ENCODE measurements at places on chromosomes 2 and 18.
A peak's percentile ranks its signal among the peaks of the same experiment; 100 is the strongest.

GRCh38 chr2:201956361-201956760 is 77.3 kb upstream of the FZD7 start:
- no peak for DNase-seq

GRCh38 chr2:233456934-233457333 is 102.6 kb downstream of the DGKD start:
- no peak for DNase-seq

GRCh38 chr2:96800061-96801004 is 15.7 kb upstream of the CNNM3 start:
- DNase-seq: no peak

DNA sequence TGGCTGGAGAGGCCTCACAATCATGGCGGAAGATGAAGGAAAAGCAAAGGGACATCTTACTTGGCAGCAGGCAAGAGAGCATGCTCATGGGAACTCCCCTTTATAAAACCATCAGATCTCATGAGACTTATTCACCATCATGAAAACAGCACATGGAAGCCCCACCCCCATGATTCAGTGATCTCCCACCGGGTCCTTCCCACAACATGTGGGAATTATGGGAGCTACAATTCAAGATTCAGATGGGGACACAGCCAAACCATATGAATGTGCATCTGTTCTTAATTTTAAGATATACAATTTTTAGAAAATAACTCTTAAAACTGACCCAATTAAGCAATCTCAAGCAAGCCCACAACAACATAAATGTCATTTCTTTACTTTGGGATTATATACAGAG is 12.6 kb downstream of the C18orf63 start:
- no peak for DNase-seq

GRCh38 chr2:230881840-230882239 is 17.1 kb downstream of the ITM2C start:
- no peak for DNase-seq

DNA sequence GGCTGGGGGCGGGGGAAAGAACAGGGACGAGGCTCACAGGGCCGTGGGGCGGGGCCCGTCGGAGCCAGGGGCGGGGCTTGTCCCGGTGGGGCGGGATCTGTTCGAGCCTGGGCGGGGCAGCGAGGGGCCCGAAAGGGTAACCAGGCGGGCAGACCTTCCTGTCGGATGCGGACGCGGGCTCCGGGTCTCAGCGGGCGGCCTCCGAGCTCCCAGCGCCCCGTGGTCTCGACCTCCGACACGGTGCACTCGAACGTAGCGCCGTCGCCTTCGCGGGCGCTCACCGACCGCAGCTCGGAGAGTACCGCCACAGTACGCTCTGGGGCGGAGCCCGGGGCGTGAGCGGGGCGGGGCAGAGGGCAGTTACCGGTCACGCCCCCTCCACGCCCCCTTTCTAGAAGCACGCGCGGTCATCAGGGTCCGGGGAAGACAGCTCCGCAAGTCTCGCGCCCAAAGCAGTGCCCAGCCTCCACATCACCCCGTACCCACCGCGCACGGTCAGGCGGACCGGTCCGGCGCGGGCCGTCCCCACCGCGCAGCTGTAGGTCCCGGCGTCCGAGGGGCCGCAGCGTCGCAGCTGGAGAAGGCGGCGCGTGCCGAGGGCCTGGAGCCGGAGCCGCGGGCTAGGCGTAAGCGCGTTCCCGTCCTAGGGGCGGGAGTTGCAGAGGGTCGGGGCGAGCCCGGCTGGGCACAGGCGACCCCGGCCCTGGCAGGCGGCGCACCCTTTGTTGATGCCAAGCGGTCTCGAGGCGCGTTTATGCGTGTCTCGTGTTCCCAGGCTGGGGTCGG is 8.7 kb downstream of the TMEM198 start:
- peak; percentile 84 for DNase-seq

GRCh38 chr2:33984131-33984530 is 385.0 kb upstream of the FAM98A start:
- no peak for DNase-seq

All from stimulated activated CD4-positive, alpha-beta T cell treated with anti-CD3 and anti-CD28 coated beads, Interleukin-4, amount 100 ng/mL, for 1 hour (primary cell).